ENCODE measurements at places on chromosomes 1 and 21.

DNA sequence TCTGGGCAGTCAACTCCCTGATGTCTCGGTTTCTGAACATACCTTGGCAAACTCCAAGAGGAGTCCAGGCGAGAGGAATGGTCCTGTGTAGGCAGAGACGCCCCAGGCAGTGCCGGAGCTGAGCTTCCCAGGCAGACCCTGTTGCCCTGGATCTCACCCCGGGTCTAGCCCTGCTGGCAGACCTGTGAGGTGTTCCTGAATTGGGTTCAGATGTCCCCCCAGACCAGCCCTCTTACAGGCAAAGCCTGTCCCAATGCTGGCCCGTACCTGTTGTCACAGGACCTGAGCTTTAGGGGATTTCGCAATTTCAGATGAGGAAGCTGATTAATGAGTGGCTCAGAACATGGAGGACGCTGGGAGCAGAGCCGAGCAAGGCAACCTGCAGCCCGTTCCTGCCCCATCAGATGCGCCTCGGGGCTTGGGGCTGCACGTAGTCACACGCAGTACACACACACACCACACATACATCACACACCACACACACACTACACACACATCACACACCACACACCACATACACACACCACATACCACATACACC lies 38.5 kb upstream of the PDE9A start:
- DNase-seq, result no peak

GRCh38 chr1:215730600-215730999 lies 163.5 kb downstream of the KCTD3 start:
- DNase-seq, result no peak

DNA sequence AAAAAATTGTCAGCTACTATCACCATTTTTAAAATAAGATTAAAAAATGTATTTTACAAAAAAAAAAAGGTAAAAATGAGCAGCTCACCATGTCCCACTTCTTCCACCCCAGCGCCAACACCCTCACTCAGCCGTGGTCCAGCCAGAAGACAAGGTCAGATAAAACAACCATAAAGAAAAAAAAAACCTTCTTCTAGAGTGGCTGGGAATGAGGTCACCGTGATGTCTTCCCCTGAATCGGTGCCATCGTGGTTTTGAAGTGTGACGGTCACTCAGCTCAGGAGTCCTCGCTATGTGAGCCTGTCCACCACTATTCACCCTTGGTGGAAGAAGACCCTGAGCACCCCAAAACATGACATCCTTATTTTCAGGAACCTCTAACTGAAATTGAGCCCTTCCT lies 38.1 kb downstream of the B3GALT5 start:
- no peak for DNase-seq

- no peak for DNase-seq
Measured at GRCh38 chr21:44405948-44406872, 49.1 kb upstream of the LRRC3 start.

DNA sequence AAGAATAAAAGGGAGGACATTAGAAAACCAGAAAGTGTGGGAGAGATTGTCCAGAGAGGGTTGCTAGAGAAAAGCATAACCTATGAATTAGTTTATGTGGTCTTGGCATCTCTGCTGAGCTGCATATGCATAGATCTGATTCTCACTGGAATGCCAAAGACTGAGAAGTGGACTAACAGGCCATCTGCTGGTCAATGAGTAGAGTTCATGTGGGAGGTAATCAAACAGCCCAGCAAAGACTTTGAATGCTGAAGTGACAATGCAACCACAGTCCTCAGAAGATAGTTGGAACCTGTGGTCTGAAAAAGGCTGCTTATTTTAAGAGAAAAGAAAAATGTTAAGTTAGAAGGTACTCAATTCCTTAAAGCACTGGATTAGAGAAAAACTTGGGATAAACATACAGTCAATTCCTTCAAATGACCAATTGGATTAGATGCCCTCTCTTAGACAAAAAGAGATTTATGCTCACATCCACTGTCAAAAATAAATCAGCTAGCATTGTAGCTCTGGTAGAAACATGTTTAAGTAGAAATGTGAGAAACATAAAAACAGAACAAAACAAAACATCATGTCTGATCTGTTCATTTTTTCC lies 382.8 kb downstream of the AMY1C start:
- DNase-seq, result peak; percentile 57

DNA sequence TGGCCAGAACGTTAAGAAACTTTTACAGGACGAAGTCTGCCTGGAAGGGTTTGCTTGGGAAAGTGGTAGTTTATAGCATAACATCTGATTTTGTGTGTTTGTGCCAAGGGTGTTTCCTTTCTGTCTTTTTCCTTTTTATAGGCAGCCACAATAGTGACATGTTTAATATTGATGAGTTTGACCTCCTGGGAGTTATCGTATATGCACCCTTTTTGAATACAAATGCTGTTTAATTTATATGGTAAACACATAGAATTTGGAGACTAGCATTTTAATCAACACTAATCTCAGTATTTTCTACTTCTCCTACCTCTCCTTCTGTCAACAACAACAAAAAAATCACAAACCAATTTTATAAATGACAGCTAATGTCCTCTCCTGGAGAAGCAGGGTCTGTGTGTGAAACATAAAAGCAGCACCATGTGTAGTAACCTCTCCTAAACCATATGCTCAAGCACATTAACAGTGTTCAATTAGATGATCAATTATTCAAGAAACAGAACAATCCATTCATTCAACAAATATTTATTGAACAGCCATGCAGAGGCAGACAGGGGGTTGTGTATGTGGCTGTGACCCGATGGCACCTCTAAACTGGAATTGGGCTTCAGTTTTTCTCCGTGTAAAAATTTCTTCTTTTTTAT lies 604 bp upstream of the FMN2 start:
- no peak for DNase-seq

DNA sequence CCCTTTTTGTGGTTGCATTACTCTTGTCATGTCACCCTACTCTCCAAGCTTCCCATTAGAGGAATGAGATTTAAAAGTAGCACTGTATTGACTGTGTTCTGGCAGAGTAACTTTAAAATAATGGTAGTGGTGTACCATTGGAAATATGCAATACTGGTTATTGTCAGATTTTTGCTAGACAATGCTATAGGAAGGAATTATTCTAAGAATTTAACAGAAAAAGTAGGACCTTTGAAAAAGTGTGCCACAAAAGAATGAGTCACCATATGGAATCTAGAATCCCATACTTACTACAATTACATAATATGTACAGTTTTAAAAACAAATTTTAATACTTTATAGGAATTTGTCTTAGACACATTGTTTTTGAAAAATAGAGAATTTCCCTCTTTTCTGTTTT lies 13.8 kb downstream of the MIER1 start:
- DNase-seq, result no peak

All from COR-L47 (cell line).